Temporal lobe (tissue), 4 donors: ENCODE measurements at places on chromosomes 2 and 18. TPM values are rescaled to one million over a fixed set of nuclear protein-coding genes. Genes with fewer than 3 reads are reported as not detected.

Gene MARCHF4
- total RNA-seq = 19.2 TPM

Gene CRACDL
- 1.2 TPM for total RNA-seq

Gene SNED1
- total RNA-seq = 3.2 TPM

Gene TFCP2L1
- total RNA-seq = under 0.01 TPM

Gene TSGA10
- 9.8 TPM for total RNA-seq

Gene PKDCC
- total RNA-seq = 9.6 TPM

Gene SIX3
- total RNA-seq = 0.49 TPM

Gene WNT10A
- not detected for total RNA-seq

Gene SMIM21
- total RNA-seq = not detected

Gene PSMA8
- total RNA-seq = not detected

Gene IL1B
- 0.49 TPM for total RNA-seq

Gene DNER
- total RNA-seq = 75.7 TPM

Gene GREB1
- total RNA-seq = 3.0 TPM

Gene BIRC6
- 193 TPM for total RNA-seq
